ENCODE measurements at places on chromosomes 7 and 10.

GRCh38 chr10:60669501-60669900 is 108.8 kb upstream of the CDK1 start:
- H3K36me3 ChIP-seq: peaks cover 26% of the 10 kb centered on the region
- peak overlapping the region; percentile 45 for H3K27ac ChIP-seq
- DNase-seq: no peak
- no peak overlapping the region for H3K4me3 ChIP-seq
- no peaks in the 10 kb centered on the region for H3K27me3 ChIP-seq
- H3K4me1 ChIP-seq: peaks cover 14% of the 10 kb centered on the region

DNA sequence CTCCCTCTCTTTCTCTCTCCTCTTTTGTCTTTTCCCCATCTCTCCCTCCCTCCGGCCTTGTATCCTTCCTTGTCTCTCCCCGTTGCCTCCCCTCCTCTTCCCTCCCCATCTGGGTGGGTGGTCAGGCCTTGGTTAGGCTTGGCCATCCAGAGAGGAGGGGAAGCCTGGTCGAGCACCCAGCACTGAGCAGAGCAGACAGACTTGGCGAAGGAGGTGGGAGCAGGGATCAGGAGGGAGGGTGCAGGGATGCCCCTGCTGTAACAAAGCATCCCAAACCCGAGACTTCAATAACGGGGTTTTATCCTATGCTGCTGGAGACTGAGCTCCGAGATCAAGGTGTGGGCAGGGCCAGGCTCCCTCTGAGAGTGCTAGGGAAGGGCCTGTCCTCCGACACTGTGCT is 97.3 kb downstream of the PAXIP1 start:
- no peaks in the 10 kb centered on the region for H3K4me1 ChIP-seq
- H3K27me3 ChIP-seq: no peaks in the 10 kb centered on the region
- H3K36me3 ChIP-seq: no peaks in the 10 kb centered on the region
- no peak overlapping the region for H3K4me3 ChIP-seq
- H3K27ac ChIP-seq: no peak overlapping the region

- H3K27me3 ChIP-seq: no peaks in the 10 kb centered on the region
- H3K36me3 ChIP-seq: no peaks in the 10 kb centered on the region
- H3K27ac ChIP-seq: peak overlapping the region; percentile 73
Observed at GRCh38 chr10:79243181-79244067, 103.8 kb upstream of the PPIF start.

DNA sequence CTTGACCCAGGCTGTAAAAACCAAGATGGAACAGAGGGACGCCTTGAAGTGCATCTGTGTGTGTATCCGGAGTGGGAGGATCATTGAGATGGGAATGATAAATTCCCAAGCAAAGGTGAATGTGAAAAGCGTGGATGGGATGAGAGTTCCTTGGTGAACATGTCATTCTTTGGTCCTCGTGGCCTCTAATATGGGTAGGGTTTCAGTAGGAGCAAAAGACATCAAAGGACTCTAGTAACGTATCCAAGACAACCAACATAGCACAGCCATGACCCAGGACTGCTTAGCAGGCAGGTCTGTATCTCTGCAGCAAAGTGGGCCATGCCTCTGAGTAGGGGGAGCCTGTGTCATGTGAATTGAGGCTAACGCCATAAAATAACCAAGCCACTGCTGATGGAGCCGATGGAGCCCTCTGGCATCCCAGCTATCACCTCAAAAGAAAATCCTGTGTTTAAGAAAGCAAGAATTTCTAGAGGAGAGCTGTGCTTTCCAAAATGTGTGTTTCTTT is 98.6 kb downstream of the CCDC3 start:
- no peaks in the 10 kb centered on the region for H3K36me3 ChIP-seq
- peaks cover 8% of the 10 kb centered on the region for H3K27me3 ChIP-seq
- peaks cover 4% of the 10 kb centered on the region for H3K4me1 ChIP-seq
- no peak overlapping the region for H3K4me3 ChIP-seq
- DNase-seq: no peak

- H3K27me3 ChIP-seq: no peaks in the 10 kb centered on the region
- H3K4me1 ChIP-seq: no peaks in the 10 kb centered on the region
- no peak overlapping the region for H3K4me3 ChIP-seq
- no peaks in the 10 kb centered on the region for H3K36me3 ChIP-seq
- H3K27ac ChIP-seq: no peak overlapping the region
Observed at GRCh38 chr7:142697270-142697669, 52.0 kb upstream of the PRSS1 start.

- DNase-seq: no peak
- H3K36me3 ChIP-seq: no peaks in the 10 kb centered on the region
Observed at GRCh38 chr7:74412056-74412455, 41.6 kb upstream of the GTF2IRD1 start.

DNA sequence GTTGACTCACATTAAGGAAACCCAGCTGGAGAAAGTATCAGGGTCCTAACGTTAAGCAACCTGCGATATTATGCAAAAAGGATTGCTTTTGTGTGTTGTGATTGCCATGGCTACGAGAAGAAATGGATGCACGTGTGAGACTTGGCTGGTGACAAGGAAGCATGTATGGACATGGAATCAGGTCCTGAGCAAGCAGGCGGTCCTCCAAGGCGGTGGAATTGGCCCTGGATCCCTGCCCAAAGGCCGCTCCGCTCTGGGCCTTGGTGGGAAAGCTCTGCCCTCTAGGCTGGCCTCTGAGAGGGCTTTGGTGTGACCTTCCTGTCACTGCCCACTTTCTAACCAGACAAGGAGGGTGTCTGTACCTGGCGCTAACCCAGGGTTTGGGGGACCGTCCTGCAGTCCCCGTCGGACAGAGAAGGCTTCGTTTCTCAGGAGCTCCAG is 192.1 kb downstream of the EBF3 start:
- no peak for DNase-seq
- H3K36me3 ChIP-seq: peaks cover 8% of the 10 kb centered on the region
- no peaks in the 10 kb centered on the region for H3K4me1 ChIP-seq
- no peaks in the 10 kb centered on the region for H3K27me3 ChIP-seq
- no peak overlapping the region for H3K27ac ChIP-seq

GRCh38 chr7:71612911-71613310 is 481.0 kb downstream of the GALNT17 start:
- H3K36me3 ChIP-seq: no peaks in the 10 kb centered on the region
- H3K4me1 ChIP-seq: peaks cover 9% of the 10 kb centered on the region

DNA sequence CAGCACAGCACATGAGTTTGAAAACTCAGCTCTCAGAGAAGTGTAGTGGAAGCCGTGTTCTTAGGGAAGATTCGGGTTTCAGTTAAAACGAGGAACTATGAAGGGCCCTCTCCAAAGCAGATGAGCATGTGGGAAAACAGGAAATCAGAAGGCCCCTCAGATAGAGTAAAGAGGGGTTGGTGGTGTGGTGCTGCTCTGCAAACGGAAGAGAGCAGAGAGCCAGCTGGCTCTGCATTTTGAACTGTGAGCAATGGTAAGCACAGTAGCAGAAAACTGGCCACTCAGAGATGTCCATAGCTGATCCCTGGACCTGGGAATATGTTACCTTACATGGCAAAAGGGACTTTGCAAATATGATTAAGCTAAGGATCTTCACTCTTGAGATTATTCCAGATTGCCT is 27.9 kb upstream of the CUL1 start:
- no peaks in the 10 kb centered on the region for H3K4me1 ChIP-seq
- H3K27ac ChIP-seq: no peak overlapping the region
- H3K36me3 ChIP-seq: no peaks in the 10 kb centered on the region
- H3K4me3 ChIP-seq: no peak overlapping the region
- no peaks in the 10 kb centered on the region for H3K27me3 ChIP-seq

DNA sequence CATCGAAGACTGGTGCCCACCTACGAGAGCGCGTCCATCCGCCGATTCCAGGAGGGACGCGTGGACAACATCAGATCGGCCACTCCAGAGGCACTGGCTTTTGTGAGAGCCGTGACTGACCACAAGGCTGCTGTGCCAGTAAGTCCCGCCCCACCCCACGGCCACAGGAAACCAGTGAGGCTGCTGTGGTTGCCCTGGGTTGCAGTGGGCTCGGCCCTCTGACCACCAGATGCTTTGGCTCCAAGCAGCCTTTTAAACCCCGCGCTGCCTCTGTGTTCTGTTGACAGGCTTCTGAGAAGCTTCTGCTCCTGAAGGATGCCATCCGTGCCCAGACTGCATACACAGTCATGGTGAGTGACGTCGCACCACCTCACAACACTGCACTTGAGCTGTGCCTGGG is 24.4 kb upstream of the C10orf53 start:
- H3K36me3 ChIP-seq: no peaks in the 10 kb centered on the region
- no peak overlapping the region for H3K27ac ChIP-seq
- DNase-seq: no peak
- peaks cover 51% of the 10 kb centered on the region for H3K27me3 ChIP-seq
- no peaks in the 10 kb centered on the region for H3K4me1 ChIP-seq
- no peak overlapping the region for H3K4me3 ChIP-seq

- no peak overlapping the region for H3K27ac ChIP-seq
- H3K27me3 ChIP-seq: peaks cover 25% of the 10 kb centered on the region
- no peak overlapping the region for H3K4me3 ChIP-seq
- peaks cover 9% of the 10 kb centered on the region for H3K4me1 ChIP-seq
Observed at GRCh38 chr10:132844069-132844809, 58.3 kb upstream of the NKX6-2 start.

Data from mesothelial cell of epicardium (in vitro differentiated cells).